ENCODE measurements at places on chromosomes 6 and 20.

GRCh38 chr6:1669996-1670395 lies 60.3 kb downstream of the FOXC1 start:
- DNase-seq = no peak

DNA sequence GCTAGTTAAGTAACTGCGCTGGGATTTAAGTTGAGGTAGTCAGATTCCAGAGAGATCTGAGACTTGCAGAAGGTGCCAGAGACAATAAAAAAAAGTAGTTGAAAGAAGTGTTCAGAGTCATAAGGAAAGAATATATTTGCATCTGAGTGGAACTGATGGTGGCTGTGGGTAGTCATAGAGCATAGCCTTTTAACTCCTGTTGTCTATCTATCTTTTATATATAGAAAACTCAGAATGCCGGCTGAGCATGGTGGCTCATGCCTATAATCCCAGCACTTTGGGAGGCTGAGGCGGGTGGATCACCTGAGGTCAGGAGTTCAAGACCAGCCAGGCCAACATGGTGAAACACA lies 62.0 kb downstream of the CARMIL1 start:
- no peak for DNase-seq

DNA sequence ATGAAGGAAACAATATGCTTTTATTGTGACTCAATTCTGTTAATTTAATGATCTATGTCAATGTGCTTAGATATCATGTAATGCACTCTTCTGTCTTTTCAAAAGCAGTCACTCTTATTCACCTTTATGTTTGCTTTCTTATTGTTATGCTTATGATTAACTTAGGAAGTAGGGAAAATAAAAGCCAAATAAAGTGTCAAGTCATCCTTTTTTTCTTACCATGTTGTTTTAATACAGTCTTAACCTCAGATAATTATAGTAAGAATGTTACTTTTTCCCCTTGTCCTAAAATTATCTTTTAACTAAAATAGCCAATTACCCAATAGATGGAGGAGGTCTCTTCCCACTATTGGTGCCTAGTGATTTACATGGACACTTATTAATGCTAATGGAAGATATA lies 72.6 kb downstream of the TFAP2B start:
- DNase-seq = no peak

DNA sequence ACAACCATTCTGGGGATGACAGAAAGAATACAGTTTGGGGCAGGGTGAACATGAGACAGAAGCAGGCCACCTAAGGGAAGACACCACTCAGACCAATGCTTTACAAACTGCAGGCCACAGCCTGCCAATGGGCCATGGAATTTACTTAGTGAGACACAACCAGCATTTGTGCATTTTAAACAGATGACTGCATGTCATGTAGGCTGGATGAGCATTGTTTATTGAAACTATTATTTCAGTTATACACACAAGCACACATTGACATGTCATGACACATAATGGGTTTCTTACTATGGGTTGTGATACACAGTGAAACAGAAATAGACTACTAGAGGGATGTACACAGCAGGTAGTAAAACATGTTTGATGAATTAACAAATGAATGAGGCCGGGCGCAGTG lies 8.0 kb downstream of the PGM3 start:
- DNase-seq = no peak

GRCh38 chr6:14455876-14456648 lies 338.5 kb downstream of the CD83 start:
- no peak for DNase-seq

DNA sequence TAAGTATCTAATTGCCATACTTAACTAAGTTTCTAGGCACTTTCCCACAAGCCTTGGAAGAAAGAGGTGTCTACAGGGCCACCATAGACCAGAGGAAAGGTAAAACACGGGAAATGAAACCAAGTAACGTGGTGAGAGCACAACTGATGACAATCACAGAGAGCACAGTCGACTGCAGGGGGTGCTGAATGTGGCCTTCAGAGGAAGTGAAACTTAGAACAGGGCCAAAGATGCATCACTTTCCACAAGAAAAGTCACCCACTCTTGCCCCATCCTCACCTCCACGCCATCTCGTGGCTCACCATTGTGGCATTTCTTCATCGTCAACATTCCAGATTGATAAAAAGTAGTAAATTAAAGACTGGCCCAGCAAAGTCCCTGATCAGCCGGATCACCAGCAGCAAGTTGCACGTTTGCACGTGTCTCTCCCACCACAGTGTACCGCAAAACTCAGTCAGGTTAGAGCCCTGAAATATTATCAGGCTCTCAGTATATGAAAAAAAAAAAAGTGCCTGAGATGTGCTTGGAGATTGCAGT lies 31.4 kb downstream of the HIVEP2 start:
- DNase-seq = peak; percentile 67

DNA sequence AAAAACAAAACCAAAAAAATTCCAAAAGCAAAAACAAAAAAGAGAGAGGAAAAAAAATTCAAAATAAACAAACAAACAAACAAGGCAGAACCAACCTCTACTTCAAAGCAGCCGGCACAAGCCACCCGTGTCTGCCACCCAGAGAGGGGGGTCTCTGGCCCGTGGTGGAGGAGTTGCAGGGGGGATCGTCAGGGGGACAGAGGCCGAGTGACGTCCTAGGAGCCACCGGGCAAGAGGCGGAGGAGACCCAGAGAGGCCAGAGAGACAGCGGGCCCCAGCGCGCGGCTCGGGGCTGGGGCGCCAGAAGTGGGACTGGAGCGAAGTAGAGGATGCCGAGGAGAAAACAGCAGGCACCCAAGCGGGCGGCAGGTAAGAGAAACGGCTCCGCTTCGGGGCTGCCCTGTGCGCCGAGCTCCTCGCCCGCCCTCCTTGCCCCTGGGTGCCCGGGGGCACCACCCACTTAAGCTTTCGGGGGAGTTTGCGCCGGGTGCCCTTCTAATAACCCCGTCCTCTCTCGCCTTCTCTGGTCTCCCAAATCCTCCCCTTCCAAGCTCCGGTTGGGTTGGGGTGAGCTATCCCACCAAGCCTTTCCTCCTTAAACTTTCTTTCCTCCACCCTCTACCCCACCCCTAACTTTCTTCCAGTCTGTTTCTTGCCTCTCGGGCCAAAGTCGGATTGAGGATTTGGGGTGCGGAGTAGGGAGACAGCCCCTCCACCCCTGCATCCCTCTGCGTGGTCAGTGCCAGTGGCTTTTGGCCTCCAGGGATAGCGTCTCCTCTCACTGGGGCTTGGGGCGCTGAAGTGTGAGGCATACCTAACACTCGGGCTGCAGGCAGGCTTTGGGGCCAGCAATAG lies 1.0 kb downstream of the TSHZ2 start:
- no peak for DNase-seq

DNA sequence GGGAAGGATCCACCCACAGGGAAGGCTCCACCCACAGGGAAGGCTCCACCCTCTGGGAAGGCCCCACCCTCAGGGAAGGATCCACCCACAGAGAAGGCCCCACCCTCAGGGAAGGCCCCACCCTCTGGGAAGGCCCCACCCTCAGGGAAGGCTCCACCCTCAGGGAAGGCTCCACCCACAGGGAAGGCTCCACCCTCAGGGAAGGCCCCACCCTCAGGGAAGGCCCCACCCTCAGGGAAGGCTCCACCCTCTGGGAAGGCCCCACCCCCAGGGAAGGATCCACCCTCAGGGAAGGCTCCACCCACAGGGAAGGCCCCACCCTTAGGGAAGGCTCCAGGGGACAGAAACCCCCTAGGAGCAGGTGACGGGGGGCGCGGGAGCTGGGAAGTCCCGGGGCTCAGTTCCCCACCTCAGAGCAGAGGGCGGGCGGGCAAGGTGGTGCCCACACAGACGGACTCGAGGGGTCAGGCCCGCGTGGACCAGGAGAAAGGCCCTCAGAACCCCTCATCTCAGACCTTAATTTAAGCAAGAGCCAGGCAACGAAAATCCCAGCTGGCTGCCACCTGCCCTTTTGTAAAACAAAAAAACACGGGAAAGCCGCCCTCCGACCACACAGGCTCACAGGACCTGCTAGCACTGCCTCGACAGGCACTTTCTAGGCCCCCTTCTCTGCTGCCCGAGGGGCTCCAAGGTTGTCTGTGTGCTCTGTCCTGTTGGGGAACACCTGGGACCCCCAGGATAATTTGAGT lies 39.7 kb downstream of the KCNQ2 start:
- DNase-seq = no peak

DNA sequence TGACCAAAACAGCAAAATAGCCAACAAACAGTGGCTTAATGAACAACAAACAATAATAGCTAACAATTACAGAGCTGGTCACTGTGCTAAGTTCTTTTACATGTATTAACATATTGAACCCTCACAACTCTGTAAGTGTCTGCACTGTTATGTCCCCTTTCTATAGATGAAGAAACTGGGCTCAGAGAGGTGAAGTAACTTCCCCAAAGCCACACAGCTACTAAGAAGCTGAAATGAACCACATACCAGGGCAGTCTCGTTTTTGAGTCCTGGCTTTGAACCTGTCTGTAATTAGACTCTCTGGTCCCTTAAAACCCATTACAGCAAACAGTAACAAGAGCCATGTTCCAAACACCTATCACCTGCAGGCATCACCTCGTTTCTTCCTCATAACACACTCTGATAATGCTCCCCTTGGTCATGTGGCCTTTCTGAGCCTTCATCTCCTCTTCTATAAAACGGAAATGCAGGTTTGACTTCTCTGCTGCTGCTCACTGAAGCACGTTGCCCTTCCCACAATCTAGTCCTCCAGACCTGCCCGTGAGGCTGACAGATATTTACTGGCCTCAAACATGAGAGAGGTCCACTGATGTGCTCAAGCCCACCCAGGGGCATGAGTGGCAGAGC lies 23.3 kb downstream of the KCNK15 start:
- no peak for DNase-seq

GRCh38 chr6:36142971-36143838 lies 12.9 kb downstream of the MAPK13 start:
- no peak for DNase-seq

DNA sequence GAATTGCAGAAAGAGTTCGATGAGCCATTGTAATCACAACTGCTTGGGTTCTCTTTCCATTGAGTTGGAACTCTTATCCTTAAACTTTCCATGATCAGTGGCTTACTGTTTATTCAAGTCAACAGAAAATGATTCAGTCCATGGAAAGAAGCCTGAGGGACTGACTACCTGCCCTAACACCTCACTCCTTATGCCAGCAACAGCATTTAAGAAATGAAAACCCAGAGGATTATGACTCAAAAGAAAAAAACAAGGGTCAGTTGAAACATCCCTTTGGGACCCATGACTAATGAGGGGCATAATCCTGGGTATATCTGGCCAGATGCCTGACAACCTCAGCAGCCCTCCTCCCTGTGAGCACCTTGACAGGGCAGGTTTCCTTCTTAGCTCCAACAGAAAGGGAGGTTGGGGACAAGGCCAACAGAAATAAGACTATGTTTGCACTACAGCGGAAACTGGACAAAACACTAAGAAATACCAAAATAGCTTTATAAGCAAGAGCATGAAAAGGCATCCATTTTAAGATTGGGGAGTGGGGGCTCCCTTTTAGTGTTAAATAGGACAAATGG lies 106.7 kb downstream of the MAP3K5 start:
- DNase-seq = no peak

DNA sequence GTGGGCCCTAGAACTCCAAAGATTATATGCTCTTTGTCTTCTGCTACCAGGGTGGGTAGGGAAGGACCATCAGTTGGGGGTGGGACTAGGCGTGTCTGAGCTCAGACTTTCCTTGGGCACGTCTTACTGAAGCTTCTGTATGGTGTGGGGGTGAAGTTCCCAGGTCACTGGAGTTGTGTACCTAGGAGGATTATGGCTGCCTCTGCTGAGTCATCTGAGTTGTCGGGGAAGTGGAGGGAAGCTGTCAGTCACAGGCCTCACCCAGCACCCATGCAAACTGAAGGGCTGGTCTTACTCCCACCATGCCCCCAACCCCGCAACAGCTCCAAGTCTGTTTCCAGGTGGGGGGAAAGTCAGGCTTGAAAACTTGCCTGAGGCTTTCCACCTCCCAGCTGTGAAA lies 90.1 kb downstream of the LPA start:
- no peak for DNase-seq

GRCh38 chr20:301886-302848 lies 4.8 kb downstream of the ZCCHC3 start:
- no peak for DNase-seq

- no peak for DNase-seq
Measured at GRCh38 chr6:124983383-124984083, 21.3 kb downstream of the RNF217 start.

- no peak for DNase-seq
Measured at GRCh38 chr20:54535746-54536145, 60.4 kb downstream of the DOK5 start.

DNA sequence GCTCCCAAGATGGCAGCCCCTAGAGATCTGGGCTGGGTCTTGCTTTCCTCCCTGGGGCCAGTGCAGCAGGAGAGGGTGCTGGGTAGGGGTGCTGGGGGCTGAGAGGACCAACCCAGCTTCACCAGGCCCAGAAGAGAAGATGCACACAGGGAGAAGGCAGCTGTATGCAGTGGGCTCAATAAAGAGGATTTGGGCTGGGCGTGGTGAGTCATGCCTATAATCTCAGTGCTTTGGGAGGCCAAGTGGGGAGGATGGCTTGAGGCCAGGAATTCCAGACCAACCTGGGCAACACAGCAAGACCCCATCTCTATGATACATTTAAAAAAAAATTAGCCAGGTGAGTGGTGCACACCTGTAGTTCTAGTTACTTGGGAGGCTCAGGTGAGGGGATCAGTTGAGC lies 25.7 kb upstream of the EMILIN3 start:
- no peak for DNase-seq

DNA sequence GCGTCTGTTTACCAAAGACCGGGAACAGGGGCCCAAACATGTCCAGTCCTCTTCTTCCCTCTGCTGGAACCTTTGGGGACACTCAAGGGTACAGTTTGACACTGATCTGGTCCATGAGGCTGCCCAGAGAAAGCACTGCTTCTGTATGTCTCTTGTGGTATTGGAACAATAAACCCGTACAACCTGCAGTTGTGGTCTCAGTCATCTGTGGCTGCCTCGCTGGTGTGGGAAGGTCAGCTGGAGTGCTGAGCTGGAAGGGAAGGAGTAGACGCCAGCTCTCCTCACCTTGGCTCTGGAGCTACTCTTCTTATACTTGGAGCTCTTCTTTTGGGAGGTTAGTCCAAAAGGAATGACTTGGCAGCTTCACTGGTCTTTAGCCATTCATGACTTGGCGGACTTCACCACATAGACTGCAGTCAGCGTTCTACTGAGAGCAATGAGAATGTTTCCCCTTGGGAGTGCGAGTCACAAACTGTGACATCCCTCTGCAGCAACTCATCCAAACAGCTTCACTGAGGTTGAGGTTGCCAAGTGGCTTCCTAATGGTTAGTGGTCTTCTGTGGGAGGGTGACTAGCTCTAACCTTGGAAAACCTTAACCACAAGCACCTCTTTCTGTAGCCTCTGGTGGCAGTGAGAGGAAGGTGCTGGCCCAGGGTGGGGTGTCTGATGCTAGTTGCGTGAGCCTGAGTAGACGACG lies 81.2 kb downstream of the ASXL1 start:
- no peak for DNase-seq

DNA sequence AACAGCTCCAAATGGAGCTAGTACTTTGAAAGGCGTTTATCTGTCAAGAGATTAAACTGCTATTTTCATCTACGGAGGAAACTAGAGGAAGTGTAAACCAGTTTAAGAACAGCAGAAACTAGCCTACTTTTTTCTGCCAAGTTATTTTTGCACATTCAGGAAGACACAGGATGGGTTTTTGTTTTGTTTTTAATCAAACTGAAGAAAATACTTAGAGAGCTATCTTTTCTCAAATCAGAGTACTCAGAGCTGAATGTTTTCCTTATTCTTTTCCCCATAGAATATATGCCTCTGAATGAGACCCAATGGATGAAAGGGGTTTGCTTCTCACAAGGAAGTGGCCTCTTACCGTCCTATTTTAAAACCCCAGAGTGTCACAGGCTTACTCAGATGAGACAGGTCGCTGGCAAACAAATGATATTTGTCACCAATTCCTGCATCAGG lies 538.5 kb downstream of the CD83 start:
- DNase-seq = no peak

GRCh38 chr6:155115893-155116570 lies 120.9 kb downstream of the TIAM2 start:
- DNase-seq = no peak

Data from stimulated activated CD8-positive, alpha-beta memory T cell treated with anti-CD3 and anti-CD28 coated beads, Interleukin-7, amount 100 ng/mL, for 4 hours (primary cell).